Muscle of leg (tissue), 16 donors: ENCODE measurements at places on chromosomes 3 and 15.
A peak's percentile ranks its signal among the peaks of the same experiment; 100 is the strongest.

- DNase-seq: no peak
Observed at GRCh38 chr3:177141899-177142646, 55.2 kb downstream of the TBL1XR1 start.

GRCh38 chr3:116947148-116947547 is 237.6 kb downstream of the TUSC7 start:
- no peak for DNase-seq

DNA sequence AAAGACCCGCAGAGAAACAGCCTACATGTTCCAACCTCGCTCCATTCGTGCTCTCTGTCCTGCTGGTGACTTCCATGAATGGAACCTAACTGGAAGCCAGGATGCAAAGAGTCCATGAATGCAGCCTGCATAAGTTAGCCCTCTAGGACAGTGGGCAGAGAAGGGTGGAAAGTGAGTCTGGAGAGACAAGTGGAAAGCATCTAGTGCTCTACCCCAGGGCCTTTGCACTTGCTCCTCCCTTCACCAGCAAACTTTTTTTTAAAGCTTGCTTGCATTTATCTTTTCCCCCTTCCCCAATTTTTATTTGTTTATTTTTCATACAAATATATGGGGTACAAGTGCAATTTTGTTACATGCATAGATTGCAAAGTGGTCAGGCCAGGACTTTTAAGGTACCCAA is 7.9 kb upstream of the CYP1A1 start:
- no peak for DNase-seq

GRCh38 chr15:58549013-58549784 is 117.4 kb downstream of the LIPC start:
- DNase-seq: peak; percentile 76
